Stimulated activated CD4-positive, alpha-beta T cell treated with anti-CD3 and anti-CD28 coated beads, Interleukin-1b, Interleukin-23, amount 100 ng/mL, for 24 hours (primary cell): ENCODE measurements at places on chromosomes 7 and 10.

- DNase-seq: no peak
These were observed 154.7 kb upstream of the AOAH start for GRCh38 chr7:36879021-36879420.

DNA sequence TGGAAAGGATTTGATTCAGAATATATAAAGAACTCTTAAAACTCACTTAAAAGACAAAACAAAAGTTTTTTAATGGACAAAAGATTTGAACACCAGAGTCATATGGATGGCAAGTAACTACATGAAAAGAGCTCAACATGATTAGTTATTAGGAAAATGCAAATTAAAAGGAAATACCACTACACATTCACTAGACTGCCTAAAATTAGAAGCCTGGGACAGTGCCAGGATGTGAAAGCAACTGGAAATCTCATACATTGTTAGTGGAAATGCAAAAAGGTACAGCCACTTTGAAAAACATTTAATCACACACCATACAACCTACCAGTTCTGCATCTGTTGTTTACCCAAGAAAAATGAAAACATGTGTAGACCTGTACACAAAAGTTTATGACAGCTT, 48.8 kb downstream of the RALA start:
- no peak for DNase-seq

DNA sequence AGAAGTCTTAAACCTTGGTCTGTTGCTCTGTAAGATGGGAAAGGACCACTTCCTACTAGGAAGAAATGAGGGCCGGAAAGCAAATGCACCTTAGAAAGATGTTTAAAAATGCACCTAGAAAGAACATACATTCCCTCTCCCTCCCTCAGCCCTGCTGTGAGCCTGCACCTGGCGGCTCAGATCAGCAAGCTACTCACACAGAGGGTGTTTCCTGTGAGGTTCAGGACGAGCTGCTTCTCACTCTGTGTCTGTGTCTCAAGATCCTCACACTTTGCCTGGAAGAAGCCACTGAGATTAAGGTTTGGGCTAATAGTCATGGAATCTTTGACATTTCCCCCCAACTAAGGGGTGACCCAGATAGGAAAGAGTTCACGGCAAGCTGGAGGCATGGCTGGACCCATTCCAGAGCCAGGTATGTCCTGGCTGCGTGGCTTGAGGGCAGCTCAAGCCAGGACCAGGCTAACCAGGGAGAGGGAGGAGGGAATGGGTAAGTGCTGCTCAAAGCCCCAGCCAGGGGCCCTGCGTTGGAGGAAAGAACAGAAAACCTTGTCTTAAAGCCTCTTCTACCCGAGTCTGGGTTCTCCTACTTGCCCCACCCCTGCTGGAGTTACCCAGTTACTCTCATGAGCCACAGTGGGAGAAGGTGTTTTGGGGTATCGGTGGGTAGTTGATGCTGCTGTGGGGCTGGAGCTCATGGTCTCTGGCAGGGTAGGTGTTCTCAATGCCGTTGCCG, 47.5 kb downstream of the PODXL start:
- DNase-seq: no peak

DNA sequence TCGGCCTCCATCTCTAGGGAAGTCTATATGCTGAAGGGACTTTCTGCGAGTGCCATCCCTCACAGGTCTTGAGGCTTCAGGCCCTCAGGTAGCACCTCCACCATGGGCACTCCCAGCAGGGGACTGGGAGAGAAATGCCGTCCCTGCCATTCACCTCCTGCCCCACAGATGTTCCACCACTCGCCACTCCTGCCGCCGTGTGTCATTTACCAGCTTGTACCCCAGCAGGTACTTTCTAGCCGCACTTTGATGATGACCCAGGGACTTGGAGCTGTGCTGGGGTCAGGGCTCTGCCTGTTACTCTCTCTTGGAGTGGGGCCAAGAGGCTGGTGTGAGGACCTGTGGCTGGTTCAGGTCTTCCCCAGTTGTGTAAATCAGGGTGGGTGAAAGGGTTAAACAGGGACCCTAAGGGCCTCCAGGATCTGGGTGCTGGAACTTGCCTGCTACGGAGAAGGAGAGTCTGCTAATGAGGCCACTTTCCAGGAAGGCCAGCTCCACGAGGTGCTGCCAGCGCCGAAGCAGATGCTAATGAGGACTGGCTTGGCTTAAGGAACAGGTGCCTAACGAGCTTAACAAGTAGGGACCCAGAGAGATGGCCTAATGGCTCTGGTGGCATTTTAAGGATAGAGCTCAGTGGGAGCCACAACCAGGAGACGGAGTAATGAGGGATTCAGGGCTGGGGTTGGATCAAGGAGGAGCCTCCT, 32.4 kb downstream of the CRHR2 start:
- no peak for DNase-seq

DNA sequence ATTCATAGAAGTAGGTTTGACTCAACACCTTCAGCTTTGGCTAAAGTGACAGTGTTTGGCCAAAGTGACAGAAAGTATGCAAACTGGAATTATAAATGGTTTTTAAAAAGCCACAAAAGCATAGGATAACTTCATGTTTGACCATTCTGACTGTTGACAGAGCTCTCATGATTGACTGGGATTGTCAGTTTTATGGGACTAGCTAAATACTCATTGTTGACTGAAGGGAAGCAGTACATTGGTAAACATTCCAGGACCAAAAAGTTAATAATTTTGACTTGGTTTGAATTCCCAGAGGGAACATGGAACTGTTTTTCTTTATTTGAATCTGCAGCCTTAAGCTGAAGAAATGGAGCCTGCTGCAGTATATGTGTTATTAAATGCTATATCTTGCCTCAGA, 84.6 kb upstream of the STEAP4 start:
- DNase-seq: no peak

DNA sequence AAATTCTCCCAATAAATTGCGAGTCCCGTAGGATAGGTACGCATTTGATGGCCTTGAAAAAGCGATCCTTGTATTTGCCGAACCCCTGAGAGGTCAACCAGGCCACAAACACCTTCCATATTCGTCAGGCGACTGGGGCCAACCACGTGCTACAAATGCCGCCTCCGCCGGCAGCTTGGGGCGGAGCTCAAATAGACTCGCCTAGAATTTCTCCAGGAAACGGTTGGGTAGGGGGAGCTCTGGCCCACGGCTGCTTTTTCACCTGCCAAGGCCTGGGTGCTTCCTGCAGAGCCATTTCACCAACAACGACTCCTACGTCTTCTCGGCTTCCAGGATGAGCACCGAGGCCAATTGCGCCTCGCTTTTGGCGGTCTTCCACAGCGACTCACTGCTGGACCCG, 53.4 kb upstream of the KIF5B start:
- DNase-seq: no peak

GRCh38 chr7:123400196-123400595, 134.2 kb downstream of the IQUB start:
- DNase-seq: no peak
